ENCODE measurements at places on chromosomes 6 and 20.

DNA sequence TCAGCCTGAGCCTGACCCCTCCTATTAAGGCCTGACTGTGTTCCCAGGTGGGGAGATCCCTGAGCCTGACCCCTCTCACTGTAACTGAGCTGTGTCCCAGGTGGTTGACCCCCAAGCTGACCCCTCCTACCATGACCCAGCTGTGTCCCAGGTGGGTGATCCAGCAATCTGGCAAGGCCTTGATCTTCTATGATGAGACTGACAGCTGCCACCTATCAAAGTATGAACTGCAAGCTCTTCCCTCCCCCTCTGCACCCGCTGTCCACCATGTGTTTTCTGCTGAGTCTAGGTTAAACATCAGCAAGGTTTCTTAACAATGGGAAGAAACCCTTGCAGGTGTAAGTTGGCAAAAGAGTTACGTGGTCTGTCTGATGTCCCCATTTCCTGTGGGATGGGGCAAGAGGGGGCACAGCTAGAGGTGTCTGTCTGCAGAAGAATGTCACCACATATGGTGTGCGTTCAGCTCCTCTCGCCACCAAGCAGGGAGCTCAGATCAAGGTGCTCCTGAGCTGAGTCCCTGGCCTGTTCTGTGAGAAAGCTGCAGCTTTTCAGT is 5.9 kb downstream of the PXDC1 start:
- DNase-seq: no peak
- no peaks in the 10 kb centered on the region for H3K36me3 ChIP-seq
- H3K27ac ChIP-seq: no peak overlapping the region
- peaks cover 24% of the 10 kb centered on the region for H3K4me1 ChIP-seq
- peaks cover 5% of the 10 kb centered on the region for H3K27me3 ChIP-seq

GRCh38 chr20:48031122-48031521 is 245.8 kb upstream of the SULF2 start:
- no peak for DNase-seq
- no peak overlapping the region for H3K4me3 ChIP-seq
- H3K27me3 ChIP-seq: peaks cover 45% of the 10 kb centered on the region
- no peak overlapping the region for H3K27ac ChIP-seq
- peaks cover 3% of the 10 kb centered on the region for H3K4me1 ChIP-seq
- no peaks in the 10 kb centered on the region for H3K36me3 ChIP-seq

GRCh38 chr20:47597090-47597489 is 95.4 kb downstream of the NCOA3 start:
- H3K27me3 ChIP-seq: no peaks in the 10 kb centered on the region
- peaks cover 17% of the 10 kb centered on the region for H3K4me1 ChIP-seq
- DNase-seq: no peak
- H3K36me3 ChIP-seq: no peaks in the 10 kb centered on the region
- no peak overlapping the region for H3K4me3 ChIP-seq
- peak overlapping the region; percentile 70 for H3K27ac ChIP-seq

DNA sequence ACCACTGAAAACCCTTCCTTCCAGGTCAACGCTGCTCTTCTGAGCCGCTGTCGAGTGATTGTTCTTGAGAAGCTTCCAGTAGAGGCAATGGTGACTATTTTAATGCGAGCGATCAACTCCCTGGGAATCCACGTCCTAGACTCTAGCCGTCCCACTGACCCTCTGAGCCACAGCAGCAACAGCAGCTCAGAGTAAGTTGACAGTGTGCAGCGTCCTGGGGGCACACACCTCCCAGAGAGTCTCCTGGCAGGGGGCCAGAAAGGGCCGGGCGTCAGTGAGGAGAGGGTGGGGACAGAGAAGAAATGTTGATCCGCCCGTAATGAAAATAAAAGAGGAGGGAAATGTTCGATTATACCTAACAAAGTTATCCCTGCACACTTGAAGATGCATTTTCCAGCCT is 5.0 kb downstream of the WRNIP1 start:
- H3K36me3 ChIP-seq: peaks cover 2% of the 10 kb centered on the region
- peaks cover 48% of the 10 kb centered on the region for H3K4me1 ChIP-seq
- DNase-seq: no peak
- no peaks in the 10 kb centered on the region for H3K27me3 ChIP-seq
- no peak overlapping the region for H3K4me3 ChIP-seq

- peaks cover 9% of the 10 kb centered on the region for H3K27me3 ChIP-seq
- no peak for DNase-seq
- no peak overlapping the region for H3K4me3 ChIP-seq
- no peaks in the 10 kb centered on the region for H3K36me3 ChIP-seq
These were observed 38.6 kb downstream of the OVOL2 start for GRCh38 chr20:18019068-18019467.

DNA sequence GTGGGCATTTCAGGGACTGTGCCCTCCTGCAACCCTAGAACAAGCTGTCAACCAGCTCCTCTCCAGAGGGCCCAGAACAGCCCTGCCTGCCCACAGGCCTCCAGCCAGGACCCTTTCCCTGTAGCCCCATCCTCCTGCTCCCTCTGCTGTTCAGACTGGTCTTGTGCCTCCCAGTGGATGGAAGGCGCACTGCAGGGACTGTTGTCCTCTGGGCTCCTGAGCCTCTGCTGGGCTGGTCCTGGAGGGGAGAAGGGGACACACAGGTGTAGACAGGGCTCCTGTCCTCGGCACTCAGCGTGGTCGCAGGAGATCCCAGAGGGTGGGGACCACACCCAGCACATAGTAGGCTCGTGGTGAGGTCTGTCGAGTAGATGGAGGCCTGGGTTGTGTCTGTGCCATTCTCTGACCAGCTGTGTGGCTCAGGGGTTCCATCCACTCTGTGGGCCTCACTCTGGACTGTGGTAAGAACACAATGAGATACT is 11.5 kb downstream of the ITPR3 start:
- H3K36me3 ChIP-seq: peaks cover 2% of the 10 kb centered on the region
- peak overlapping the region; percentile 97 for H3K4me3 ChIP-seq
- peak overlapping the region; percentile 97 for H3K27ac ChIP-seq

DNA sequence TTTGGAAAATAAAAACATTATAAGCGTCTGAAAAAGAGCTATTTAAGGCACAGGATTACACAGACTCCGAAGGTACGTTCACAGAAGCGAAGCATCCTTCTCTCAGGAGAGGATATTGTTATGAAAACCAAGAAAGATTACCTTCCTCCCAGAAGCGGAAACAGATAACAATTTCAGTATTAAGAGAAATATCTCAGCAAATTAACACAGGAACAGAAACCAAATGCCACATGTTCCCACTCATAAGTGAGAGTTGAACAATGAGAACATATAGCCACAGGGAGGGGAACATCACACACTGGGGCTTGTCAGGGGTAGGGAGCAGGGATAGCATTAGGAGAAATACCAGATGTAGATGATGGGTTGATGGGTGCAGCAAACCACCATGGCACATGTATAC is 109.7 kb downstream of the CDK19 start:
- H3K27me3 ChIP-seq: no peaks in the 10 kb centered on the region
- H3K36me3 ChIP-seq: no peaks in the 10 kb centered on the region
- no peak overlapping the region for H3K4me3 ChIP-seq
- H3K4me1 ChIP-seq: peaks cover 21% of the 10 kb centered on the region
- DNase-seq: no peak
- no peak overlapping the region for H3K27ac ChIP-seq

DNA sequence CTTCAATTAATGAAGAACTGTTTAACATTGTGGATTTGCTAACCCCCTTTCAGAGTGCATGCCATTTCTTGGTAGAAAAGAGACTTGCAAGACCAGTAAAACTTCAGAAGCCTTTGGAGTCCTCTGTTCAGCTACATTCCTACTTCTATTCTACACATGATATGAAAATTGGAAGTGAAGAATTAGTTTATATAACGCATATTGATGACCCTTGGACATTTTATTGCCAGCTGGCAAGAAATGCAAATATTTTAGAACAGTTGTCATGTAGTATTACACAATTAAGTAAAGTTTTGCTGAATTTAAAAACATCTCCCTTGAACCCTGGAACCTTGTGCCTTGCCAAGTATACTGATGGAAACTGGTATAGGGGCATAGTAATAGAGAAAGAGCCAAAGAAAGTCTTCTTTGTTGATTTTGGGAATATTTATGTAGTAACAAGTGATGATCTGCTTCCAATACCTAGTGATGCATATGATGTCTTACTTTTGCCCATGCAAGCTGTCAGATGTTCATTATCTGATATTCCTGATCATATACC is 3.3 kb downstream of the TDRD6 start:
- H3K27me3 ChIP-seq: peaks cover 42% of the 10 kb centered on the region
- H3K4me3 ChIP-seq: no peak overlapping the region
- H3K27ac ChIP-seq: no peak overlapping the region
- no peaks in the 10 kb centered on the region for H3K36me3 ChIP-seq
- peaks cover 3% of the 10 kb centered on the region for H3K4me1 ChIP-seq

DNA sequence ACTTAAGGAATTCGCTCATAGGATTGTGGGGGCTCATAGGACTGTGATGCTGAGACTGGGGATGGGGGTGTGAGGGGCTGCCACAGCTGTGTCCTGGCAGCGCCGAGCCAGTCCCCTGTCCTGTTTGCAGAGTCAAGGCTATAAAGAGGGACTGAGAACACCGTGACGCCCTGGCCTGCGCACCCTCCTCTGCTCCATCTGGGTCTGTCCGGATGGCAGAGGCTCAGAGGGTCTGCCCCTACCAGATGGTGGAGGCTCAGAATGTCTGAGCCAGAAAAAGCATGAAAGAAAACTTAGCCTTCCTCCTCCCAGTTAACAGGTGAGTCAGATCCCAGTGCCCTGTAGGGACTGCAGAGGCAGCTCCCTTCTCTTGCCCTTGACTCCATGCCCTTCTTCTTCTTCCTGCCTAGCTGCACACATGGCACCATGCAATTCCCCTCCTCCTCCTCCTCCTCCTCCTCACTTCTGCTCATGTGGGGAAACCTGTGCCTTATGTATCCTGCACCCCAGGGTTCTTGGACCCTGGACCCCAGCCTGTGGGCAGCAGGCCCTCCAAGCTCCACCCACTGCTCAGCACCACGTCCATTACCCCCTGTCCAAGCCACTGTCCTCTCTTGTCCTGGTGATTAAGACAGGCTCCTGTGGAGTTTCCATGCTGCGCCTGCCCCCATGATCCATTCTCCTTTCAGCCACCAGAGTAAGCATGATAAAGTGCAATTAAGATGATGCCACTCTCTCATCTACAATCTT is 410.0 kb upstream of the SULF2 start:
- no peak overlapping the region for H3K27ac ChIP-seq
- peaks cover 2% of the 10 kb centered on the region for H3K36me3 ChIP-seq
- no peaks in the 10 kb centered on the region for H3K4me1 ChIP-seq
- H3K27me3 ChIP-seq: peaks cover 45% of the 10 kb centered on the region
- no peak for DNase-seq

- H3K36me3 ChIP-seq: peaks cover 6% of the 10 kb centered on the region
- DNase-seq: no peak
- peaks cover 16% of the 10 kb centered on the region for H3K27me3 ChIP-seq
- H3K27ac ChIP-seq: no peak overlapping the region
These were observed 168.4 kb downstream of the ZDHHC14 start for GRCh38 chr6:157549468-157549745.

- H3K36me3 ChIP-seq: no peaks in the 10 kb centered on the region
- H3K4me3 ChIP-seq: no peak overlapping the region
- no peak overlapping the region for H3K27ac ChIP-seq
These were observed 129.9 kb upstream of the RIPOR2 start for GRCh38 chr6:25065666-25066065.

DNA sequence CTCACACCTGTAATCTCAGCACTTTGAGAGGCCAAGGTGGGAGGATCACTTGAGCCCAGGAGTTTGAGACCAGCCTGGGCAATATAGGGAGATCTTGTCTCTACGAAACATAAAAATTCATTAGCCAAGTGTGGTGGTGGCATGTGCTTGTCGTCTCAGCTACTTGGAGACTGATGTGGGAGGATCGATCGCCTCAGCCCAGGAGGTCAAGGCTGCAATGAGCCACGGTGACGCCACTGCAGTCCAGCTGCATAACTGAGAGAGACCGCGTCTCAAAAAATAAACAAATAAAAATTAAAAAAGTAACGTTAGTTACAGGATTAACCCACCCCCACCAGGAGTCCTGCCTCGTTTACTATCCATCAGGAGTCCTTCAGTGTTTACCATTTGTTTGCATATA is 345.1 kb downstream of the BTBD3 start:
- no peak overlapping the region for H3K27ac ChIP-seq
- no peaks in the 10 kb centered on the region for H3K27me3 ChIP-seq
- no peaks in the 10 kb centered on the region for H3K4me1 ChIP-seq
- H3K36me3 ChIP-seq: no peaks in the 10 kb centered on the region
- no peak overlapping the region for H3K4me3 ChIP-seq

- H3K4me1 ChIP-seq: peaks cover 8% of the 10 kb centered on the region
- no peak overlapping the region for H3K27ac ChIP-seq
- peaks cover 9% of the 10 kb centered on the region for H3K36me3 ChIP-seq
- H3K27me3 ChIP-seq: no peaks in the 10 kb centered on the region
- DNase-seq: no peak
These were observed 318.9 kb downstream of the BTBD9 start for GRCh38 chr6:38320843-38321242.

GRCh38 chr6:5132731-5133130 is 47.6 kb downstream of the PPP1R3G start:
- H3K36me3 ChIP-seq: peaks cover 8% of the 10 kb centered on the region
- no peak for DNase-seq
- no peaks in the 10 kb centered on the region for H3K27me3 ChIP-seq
- H3K4me3 ChIP-seq: no peak overlapping the region

DNA sequence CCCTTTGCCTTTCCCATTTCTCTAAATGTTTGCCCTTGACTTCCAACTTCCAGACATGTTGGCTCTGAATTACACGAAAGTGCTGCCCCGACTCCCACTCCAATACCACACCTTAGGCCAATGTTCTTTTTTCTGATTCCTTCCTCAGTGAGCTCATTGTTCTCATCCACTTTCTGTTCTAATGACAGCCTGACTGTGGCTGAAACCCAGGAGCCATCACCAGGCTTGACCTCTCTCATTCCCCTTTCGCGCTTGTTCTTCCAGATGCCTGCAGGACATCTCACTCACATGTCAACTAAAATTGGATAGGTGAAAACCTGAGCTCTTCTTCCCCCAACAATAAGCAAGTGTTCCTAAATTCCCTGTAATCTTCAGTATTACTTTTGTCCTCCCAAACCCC is 40.4 kb downstream of the PTPRK start:
- no peaks in the 10 kb centered on the region for H3K27me3 ChIP-seq
- DNase-seq: no peak
- peaks cover 8% of the 10 kb centered on the region for H3K4me1 ChIP-seq
- H3K36me3 ChIP-seq: no peaks in the 10 kb centered on the region
- H3K27ac ChIP-seq: no peak overlapping the region

DNA sequence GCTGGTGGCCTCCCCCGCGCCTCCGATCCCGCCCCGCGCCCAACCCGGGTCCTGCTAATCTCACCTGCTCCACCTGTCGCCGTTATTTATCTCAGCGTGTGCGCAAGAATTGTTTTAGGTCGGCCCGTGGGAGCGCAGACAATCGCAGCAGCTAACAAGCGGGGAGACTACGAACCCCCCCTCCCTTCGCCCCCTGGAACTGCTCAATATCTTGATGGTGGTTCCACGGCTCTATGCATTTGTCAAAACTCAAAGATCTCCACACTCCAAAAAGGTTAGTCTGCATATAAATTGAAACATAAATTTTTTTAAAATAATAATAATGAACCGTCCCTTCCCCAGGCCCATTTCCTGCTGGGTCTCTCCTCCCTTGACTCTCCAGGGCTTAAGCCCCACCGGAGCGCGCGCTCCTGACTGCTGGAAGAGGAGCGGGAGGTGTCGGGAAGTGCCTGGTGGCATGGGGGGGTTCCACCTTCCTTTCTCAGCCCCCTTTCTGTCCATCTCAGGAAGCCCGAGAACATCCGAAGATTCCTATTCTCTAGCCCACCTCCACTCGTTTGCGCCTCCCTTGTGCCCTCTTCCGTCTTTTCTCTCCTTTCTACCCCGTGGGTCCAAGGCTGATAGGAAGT is 1.6 kb upstream of the MDGA1 start:
- H3K4me3 ChIP-seq: peak overlapping the region; percentile 99
- H3K36me3 ChIP-seq: peaks cover 6% of the 10 kb centered on the region
- H3K4me1 ChIP-seq: peaks cover 24% of the 10 kb centered on the region
- peak overlapping the region; percentile 96 for H3K27ac ChIP-seq
- peak; percentile 49 for DNase-seq
- peaks cover 35% of the 10 kb centered on the region for H3K27me3 ChIP-seq
